ENCODE measurements at places on chromosomes 5 and 9.
A peak's percentile ranks its signal among the peaks of the same experiment; 100 is the strongest.

- no peak for DNase-seq
These were observed 76.9 kb downstream of the ST8SIA4 start for GRCh38 chr5:100826133-100826532.

- no peak for DNase-seq
These were observed 367.6 kb downstream of the GLIS3 start for GRCh38 chr9:3931996-3932906.

- no peak for DNase-seq
These were observed 37.9 kb downstream of the SLC27A6 start for GRCh38 chr5:129003232-129003631.

GRCh38 chr5:174571662-174572397 lies 152.6 kb upstream of the MSX2 start:
- no peak for DNase-seq

DNA sequence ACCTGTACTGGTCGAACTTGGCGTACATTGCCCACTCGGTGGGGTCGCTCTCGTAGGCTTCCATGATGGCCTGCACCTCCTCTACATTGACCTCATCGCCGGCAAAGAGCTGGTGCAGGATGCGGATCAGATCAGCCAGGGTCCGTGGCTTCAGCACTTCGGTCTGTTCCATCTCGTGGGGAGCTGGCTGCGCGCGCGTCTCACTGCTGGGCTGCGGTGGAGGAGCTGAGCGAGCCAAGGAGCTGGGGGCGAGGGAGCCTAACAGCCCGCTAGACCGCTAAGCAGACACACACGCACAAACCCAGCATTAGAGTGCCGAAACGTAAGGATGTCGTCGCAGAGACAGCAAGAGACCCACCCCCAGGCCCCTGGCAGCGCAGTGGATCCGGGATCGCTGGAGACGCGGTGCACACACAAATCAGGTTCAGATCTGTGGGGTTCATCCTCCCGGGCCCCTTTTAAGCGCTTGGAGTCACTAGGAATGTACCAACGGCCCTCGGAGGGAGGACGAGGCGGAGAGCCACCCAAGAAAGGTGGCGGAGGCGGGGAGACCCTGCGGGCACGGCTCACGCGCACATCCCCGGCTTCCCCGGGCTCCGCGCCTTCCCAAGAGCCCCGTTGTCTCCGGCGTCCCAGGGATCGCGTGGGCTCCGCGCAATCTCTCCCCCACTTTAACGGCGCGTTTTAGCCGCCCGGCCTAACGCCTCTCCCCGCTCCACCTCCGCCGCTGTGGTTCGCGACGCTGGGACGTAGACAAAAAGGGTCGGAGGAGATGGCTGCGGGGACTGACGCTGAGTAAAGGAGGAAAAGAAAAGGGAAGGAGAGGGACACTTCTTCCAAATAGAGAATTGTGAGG lies at the start of gene CDO1:
Gene CDO1, minus strand, starts transcription at position 434 of the 856 bp plus-strand sequence. Its CDS starts 262 bp downstream, at position 172.
- DNase-seq = no peak

DNA sequence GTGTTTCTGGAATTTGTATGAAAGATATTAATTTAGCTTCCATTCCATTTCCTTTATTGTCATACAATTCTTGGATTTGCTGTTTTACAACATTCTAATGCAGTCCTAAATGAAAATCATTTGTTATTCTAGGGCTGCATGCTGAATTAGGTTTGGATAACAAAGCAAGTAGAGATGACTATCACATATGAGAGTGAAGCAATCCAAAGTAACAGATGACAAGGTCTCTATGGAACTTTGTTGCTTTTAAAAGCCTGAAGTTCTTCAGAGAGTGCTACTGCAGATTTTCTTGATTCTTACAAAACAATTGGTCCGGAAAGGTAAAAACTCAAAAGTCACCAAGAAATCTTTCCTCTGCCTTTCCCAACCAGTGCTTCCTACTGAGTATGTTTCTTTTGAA lies 56.9 kb upstream of the VCAN start:
- no peak for DNase-seq

- DNase-seq = no peak
These were observed 78.5 kb upstream of the TBC1D2 start for GRCh38 chr9:98333703-98334582.

DNA sequence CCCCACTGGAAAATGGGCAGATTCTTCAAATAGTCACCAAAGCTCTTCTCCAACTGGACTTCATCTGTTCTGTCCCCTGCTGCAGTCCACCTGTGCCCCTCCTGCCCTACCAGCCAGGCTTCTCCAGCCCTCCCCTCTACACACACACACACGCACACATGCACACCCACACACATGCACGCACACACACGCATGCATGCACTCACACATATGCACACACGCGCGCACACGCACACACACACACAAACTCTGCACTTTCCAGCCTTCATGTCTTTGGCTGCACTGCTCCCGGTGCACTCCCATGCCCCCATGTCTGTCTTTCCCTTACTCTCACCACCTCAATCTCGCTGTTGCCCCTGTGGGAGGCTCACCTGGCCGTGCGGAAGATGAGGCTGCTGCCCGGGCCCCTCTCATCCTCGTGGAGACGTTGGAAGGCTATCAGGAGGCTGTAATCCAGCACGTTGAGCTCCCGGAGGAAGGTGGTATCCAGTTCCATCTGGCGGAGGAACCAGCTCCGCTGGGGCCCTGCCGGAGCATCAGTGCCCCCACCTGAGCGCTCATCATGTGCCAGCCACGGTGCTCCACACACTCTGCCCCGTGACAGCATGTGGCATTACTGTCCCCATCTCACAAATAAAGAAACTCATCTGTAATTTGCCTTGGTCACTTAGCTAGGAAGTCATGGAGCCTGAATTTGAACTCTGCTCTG lies 5.7 kb downstream of the PIP5KL1 start:
- DNase-seq = no peak

- no peak for DNase-seq
These were observed 319.4 kb downstream of the TLR4 start for GRCh38 chr9:118023644-118024043.

- DNase-seq = peak; percentile 53
These were observed 3.7 kb upstream of the STXBP1 start for GRCh38 chr9:127608104-127608966.

GRCh38 chr5:6638236-6638635 lies 5.0 kb downstream of the SRD5A1 start:
- no peak for DNase-seq
